ENCODE measurements at places on chromosomes 13 and 19.

- DNase-seq, result no peak
Observed at GRCh38 chr13:71219698-71220415, 647.1 kb downstream of the DACH1 start.

DNA sequence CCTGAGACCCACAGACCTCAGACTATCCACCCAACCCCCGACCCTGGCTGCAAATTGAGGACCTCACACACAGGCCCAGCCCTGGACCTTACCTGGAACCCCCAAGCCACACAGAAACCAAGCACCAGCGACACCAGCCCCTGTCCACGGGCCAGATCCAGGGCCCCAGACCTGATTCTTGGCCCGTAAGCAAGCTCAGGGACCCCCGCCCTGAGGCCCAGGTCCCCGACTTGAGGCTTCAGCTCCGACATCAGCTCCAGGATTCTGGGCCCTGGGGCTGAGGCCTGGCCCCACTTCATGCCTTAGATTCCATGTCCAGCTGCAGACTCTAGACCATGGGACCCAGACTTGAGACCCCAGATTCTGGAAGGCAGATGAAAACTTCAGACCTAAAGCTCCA is 6.3 kb downstream of the TTYH1 start:
- no peak for DNase-seq

DNA sequence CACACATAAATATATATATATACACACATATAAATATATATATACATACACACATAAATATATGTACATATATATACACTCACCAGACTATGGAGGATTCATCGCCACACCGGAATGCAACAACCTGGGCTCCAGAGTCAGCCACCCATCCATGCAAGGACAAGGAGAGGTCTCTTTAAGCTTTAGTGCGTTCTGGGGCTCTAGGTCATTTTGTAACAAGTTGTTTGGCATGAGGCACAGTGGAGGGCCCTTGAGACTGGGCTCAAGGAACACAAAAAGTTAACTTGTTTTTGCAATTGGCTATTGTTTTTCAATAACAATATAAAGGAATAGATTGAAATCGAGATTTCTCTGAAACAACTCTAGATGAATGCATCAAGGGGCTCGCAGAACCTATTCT is 4.9 kb upstream of the ZNF90 start:
- no peak for DNase-seq

- DNase-seq, result no peak
Observed at GRCh38 chr13:50994651-50995050, 85.1 kb downstream of the RNASEH2B start.

GRCh38 chr19:14472202-14472938 is 2.8 kb downstream of the PTGER1 start:
- DNase-seq, result peak; percentile 95

Measured in stimulated activated naive CD8-positive, alpha-beta T cell treated with anti-CD3 and anti-CD28 coated beads, Interleukin-15, Interleukin-2, amounts not matched to agents 100 U/mL and 50 U/mL, for 24 hours (primary cell).